Activated CD4-positive, CD25-positive, alpha-beta regulatory T cell (primary cell): ENCODE measurements at places on chromosomes 13 and 19.

DNA sequence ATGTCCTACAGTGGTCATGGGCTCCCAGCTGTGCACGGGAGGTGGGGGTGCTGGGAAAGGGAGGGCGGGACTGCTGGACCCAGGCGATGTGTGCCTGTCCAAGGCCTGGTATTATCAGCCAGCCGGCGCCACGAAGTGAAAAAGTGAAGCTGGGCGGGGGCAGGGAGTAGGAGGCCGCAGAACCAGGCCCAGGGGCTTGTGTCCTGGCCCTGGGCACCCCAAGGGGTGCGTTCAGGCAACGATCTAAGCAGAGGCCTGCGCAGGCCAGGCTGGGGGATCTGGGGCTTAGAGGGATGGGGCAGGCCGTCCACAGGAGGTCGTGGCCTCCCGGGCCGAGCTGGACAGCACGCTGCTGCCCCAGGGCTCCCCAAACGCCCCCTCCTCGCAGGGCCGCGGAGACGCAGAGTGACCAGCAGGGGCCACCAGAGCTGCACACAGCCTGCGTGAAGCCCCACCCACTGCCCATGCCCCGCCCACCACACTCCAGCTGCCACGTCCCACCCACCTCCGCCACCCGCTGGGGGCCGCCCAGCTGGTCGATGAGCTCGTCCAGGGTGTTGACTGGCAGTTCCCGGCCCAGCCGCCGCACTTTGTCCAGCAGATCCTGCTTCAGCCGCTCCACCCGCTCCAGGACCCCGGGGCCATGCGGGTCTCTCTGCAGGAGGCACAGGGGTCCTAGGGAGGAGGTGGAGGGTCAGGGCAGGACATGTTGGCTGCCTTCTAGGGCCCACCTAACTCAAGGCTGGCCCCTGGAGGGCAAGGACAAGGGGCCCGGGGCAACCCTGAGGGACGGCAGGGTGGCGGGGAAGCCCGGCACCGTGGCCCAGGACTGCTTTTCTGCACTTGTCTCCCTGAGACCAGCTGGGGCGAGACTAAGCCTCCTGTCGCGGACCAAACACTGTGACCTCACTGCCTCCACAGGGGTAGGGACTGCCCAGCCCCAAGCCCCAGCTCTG lies 9.5 kb downstream of the GPX4 start:
- DNase-seq, result peak; percentile 75

DNA sequence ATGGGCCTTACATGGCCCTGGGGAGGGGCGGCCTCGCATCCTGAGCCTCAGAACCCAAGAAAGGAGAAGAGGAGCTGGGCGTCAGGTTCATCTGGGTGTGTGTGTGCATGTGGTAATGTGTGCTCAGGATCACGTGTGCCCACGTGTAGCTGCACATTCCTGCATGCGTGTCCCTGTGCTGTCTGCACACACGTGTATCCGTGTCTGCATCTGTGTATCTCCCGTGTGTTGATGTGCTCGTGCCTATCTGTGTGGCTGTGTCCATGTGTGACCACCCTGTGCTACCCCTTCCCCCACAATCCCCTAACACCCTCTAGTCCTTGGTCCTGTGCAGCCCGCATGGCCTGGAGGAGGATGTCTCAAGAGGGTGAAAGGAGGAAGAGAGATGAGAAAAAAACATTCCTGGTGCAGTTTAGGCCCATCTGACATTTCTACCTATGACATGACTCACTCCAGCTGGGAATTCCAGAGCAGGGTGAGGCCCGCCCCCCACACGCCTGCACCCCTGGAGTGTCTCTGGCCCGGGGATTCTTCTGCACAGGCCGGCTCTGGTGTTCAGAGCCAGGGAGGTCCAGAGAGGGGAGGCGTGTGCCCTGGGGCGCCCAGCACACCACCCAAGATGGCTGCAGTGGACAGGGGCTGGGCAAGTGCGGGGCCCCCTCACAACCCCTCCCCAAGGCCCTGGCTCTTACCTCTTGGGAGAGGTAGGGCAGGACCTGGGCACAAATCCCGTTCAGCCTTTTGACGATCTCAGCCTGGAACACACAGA lies 7.1 kb downstream of the TLE5 start:
- DNase-seq, result no peak

DNA sequence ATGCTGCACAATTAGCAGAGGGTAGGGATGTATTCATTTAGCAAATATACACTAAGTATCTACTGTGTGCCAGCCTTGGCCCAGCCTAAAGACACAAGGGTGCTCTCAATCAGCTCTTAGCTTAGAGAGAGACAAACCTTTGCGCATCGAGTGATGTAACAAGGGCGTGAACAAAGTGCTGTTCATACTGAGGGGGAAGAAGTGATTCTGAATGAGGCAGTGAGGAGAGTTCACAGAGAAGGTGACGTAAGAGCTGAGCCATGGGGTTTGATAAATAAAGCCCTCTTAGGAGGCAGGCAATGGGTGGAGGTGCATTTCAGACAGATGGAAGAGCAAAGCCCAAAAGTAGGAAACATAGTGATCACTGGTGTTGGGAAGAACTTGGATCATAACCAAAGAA lies 68.5 kb downstream of the FLT1 start:
- no peak for DNase-seq

- no peak for DNase-seq
Measured at GRCh38 chr19:56101746-56102535, 19.2 kb downstream of the ZNF787 start.

- DNase-seq, result no peak
Measured at GRCh38 chr13:79987761-79988160, 353.2 kb downstream of the SPRY2 start.

GRCh38 chr19:41265395-41266153 lies 1.4 kb downstream of the HNRNPUL1 start:
- no peak for DNase-seq

DNA sequence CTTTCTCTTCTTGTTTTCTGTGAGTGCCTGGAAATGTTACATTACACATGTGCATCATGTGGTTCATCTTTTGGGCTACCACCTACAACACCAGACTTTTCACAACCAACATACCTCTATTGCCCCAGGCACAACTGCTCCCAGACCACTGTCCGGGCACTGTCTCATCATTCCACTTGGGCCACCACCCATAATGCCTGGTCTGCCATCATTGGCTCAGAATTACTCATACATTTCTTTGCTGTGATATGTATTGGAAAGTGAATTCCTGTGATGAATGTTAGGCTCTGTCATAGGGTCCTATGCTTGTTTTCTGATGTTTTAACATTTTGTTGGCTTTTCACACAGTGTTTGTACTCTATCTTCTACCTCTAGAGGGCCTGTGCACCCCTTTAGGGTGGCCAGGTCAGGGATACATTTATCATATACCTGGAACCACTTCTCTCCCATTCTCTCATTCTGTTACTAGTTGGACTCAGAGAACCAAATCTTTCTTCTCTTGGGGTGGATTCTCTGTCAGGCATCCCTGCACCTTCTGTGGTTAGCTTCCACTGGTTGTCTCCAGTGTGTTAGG lies 172.8 kb downstream of the NHLRC3 start:
- no peak for DNase-seq

DNA sequence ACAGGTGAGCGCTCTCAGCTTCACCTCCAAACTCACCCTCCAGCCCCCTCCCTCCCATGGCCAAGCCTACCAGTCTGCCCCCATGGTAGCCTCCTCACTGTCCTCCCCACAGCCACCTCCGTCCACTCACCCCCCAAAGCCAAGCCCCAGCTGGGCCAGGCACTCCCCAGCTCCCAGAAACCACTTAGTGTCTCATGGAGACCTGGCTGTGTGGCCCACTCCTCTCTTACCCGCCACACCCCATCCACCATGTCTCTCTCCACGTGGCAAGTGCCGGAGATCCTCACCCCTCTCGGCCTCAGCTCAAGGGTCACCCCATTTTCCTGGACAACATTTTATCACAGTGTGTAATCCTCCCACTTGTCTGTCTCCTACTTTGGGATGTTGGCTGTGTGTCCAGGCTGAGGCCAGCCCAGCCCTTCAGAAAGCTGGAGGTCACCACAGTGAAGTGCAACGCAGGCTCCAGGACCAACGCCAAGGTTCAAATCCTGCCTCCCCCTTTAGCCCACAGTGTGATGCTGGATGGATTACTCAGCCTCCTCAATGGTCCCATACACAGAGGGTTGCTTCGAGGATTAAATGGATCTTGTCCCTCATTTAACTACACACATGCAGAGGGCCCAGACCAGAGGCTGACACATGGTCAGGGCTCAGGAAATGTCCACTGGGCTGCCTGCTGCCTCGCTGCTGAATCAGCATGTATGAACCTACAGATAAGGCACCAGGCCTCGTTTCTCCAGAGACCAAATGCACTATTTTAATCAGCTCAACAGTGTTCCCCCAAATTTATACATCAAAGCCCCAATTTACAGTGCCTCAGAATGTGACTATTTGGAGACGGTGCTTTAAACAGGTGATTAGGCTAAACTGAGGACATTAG lies 71.3 kb downstream of the CEBPG start:
- no peak for DNase-seq

DNA sequence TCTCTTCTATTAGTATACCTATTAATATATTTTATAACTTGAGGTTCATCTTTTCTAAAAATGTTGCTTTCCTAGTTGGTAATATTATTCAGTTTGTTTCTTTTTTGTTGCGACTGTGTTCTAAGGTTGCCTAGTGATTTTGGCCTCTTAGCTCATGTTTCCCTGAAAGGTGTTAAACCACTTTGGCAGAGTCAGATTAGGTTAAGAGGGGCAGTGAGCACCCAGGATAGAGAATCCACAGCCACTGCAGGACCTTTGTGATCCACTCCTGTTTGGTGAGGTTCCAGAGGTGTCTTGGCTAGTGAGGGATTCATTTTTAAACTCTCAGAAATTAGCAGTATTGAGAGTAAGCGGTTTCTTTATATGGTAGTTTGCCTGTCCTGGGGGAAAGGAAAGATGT lies 14.9 kb upstream of the GPR18 start:
- DNase-seq, result no peak

DNA sequence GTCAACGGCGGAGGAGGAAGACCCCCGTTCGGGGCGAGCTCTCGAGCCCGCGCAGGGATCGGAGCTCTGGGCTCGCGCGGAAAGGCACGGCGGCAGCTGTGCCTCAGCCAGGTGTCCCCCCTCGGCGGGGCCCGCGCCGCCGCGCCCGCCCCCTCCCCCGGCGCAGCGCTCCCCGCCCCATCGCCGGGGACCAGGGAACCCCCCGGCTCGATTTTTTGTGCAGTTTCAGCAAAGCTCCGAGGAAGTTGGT lies 110.0 kb downstream of the KCNRG start:
- no peak for DNase-seq

- no peak for DNase-seq
Measured at GRCh38 chr13:44197791-44198770, 175.5 kb upstream of the SERP2 start.

DNA sequence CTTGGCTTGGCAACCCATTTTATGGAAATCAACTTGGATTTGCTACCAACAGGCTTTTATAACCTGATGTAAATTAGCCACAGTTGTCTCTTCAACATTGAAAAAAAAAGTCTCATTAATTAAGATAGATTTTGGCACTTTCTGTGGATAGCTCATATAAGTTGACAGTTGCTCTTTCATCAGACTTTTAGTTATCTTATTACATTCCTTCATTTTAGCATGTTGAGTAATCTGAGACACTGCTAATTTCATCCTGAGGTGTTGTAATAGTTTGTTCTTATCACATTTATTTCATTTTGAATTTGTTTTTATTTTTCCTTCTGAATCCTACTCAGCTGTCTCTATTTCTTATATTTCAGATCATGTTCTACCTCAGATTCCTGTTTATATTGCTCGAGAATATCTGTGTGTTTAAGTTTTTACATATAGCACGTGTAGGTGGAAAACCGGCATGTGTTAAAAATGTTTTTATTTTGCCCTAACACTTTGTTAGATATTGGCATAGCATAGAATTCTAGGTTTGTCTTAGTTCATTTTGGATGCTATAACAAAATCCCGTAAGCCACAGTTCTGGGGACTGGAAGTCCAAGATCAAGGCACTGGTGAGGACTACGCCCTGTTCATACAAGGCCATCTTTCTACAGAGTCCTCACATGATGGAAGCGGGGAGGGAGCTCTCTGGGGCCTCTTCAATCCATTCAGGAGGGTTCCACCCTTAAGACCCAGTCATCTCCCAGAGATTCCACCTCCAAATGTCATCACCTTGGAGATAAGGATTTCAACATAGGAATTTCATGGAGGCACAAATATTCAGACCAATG lies 239.4 kb downstream of the COL4A1 start:
- no peak for DNase-seq

- DNase-seq, result no peak
Measured at GRCh38 chr19:34051255-34051654, 121.0 kb upstream of the LSM14A start.

GRCh38 chr13:80030491-80030890 lies 310.4 kb downstream of the SPRY2 start:
- DNase-seq, result no peak

GRCh38 chr13:29847501-29847983 lies 2.9 kb downstream of the UBL3 start:
- no peak for DNase-seq

GRCh38 chr13:71801165-71801760 lies 65.7 kb downstream of the DACH1 start:
- no peak for DNase-seq

- DNase-seq, result peak; percentile 57
Measured at GRCh38 chr19:18251587-18252369, 22.5 kb downstream of the IQCN start.

DNA sequence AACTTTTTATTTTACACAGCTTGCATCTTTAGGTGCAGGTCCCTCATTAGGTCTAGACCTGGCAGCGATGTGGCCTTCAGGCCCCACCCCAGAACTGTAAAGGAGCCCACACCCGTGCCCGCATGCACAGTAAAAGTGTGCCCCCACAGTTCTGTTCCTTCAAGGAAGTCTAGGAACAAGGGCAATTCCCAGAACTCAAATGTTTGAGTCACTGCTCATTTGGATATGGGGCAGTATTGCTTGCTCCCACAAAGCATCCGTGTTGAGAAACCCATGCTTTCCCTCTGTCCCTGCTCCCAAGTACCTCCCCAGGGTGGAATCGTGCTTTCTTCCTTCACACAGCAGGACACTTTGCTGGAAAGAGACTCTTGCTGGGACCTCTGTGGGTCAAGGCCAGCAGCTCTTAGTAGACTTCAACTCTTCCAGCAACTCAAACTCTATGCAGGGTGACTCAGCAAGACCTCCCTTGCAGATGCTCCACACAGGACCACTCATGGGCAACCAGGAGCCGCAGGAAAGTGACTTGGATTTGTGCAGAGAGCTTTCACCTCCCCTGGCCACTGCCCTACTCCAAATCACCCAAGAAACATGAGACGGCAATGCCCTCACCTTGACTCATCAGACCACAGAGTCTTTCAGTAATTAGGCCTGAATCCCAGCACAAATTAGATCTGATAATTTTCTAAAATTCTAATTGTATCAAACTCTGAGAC lies 12.3 kb downstream of the SLC7A1 start:
- no peak for DNase-seq

DNA sequence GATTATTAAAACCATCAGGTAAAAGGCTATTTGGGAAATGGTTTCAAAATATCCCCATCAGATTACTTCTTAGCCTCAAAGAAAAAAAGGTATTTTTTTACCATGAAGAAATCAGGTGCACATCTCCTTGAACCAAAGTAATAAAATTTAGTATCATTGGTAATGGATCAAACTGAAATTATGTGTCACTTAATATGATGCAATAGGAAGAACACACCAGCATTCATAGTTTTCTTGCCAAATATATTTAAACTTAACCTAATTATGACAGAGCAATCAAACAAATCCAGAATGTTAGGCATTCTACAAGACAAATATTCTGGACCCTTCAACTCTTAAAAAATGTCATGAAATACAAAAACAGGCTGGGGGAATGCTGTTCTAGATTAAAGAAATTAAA lies 4.1 kb upstream of the ZNF420 start:
- no peak for DNase-seq

- DNase-seq, result no peak
Measured at GRCh38 chr13:59343993-59344822, 819.5 kb downstream of the DIAPH3 start.
